Occipital lobe (tissue), 3 donors: ENCODE measurements at places on chromosomes 5 and 9. TPM values are rescaled to one million over a fixed set of nuclear protein-coding genes. Genes with fewer than 3 reads are reported as not detected.
A peak's percentile ranks its signal among the peaks of the same experiment; 100 is the strongest.

DNA sequence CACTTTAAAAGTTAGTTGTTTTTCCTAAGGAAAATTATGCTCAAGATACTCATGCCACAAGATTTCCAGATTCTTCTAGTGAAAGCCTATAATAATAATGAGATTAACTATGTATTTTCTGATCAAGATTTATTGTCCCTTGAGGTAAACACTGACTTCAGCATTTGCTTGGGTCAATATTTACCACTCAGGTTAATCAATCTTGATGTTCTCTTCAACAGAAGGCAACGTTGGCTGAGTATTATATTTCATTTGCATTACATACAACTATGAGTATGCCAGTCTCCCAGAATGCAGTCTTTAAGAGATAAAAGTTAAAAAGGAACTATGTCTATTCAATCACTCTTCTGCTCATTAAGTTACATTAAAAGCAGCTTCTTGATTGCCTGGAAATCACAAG, 115.6 kb downstream of the GPR21 start:
- no peak for DNase-seq

- no peak for DNase-seq
Measured at GRCh38 chr9:19689328-19690101, 99.3 kb downstream of the SLC24A2 start.

TMEM174 gene
- not detected for total RNA-seq

DNA sequence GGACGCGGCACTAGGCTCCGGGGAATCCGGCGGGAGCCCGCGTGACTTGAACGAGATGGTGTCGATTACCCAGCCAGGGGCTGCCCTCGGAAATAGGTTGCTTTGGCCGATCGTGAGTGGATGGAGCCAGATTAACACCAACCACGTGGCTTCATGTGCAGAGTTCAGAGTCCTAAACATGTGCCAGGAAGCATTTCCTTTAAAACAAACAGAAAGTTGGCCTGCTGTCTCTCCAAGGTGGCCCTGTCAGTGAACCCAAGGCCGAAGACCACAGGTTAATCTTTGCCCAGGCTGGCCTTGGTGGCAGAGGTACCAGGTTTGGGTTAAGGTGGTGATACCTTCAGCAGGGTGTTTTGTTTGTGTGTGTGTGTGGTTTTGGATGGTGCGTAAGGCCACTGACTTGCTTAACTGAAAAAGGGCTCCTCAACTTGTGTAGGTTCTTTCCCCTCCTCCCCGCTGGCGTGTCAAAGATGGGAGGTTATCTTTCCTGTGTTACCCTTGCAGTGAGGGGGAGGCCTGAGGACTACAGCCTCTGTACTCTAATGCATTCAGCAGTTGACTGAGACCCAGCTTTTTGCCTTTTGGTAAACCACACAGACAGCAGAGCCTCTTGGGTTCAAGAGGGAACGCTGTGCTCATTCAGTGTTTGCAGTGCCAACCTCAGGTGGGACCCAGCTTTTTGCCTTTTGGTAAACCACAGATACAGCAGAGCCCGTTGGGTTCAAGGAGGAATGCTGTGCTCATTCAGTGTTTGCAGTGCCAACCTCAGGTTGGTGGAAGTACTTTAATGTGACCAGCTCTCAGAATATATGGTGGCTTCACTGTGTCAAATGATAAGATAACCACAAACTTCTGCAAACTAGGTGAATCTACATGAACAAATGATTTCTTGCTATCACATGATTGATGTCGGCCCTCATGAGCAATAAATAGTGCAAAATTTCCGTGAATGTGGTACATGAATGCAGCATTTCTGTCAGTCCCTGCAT, 1.4 kb downstream of the IQGAP2 start:
- DNase-seq: no peak

DNA sequence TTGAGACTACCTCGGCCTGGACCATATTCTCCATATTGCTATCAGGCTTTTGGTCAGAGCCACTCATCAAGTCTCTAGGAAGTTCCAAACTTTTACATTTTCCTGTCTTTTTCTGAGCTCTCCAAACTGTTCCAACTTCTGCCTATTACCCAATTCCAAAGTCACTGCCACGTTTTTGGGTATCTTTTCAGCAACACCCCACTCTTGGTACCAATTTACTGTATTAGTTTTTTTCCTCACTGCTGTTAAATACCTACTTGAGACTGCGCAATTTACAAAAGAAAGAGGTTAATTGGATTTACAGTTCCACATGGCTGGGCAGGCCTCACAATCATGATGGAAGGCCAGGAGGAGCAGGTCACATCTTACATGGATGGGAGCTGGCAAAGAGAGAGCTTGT, 507.8 kb upstream of the ZNF608 start:
- no peak for DNase-seq

- DNase-seq: no peak
Measured at GRCh38 chr5:29758986-29759421, 1434.5 kb upstream of the CDH6 start.

DNA sequence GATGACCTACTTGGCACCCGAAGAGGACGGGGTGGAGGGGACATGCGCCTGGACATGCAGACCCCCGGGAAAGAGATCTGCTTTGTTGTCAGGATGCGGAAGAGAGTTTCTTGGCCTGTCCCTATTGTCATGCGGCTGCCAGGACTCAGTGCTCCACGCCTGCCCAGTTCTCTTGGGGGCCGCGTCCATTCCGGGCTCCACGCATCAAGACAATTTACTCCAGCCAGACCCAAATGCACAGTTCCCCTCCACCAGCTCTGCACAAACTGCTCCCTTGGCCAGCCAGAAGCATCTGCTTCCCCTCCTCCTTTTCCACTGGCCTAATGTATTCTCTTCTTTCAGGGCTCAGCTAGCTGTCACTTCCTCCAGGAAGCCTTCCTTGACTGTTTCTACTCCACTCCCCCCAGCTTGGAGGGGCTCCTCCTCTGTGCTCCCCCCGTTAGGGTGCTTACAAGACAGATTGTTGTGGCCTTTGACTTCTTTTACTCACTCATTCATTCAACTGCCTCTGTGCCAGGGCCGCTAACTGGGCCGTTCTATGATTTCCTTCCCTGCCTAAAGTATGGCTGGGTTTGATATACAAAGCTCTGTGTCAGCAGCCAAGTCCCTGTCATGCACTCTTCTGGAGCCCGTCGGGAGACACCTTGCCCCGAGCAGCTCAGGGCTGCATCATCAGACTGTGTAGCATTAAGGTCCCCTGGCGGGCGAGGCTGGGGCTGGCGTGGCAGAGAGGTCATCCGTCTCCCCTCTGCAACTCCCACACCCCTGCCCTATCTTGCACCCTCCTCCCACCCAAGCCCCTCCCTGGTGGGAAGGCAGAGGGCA, 6.6 kb downstream of the FIBCD1 start:
- DNase-seq: no peak

CREB3 gene
- 22.9 TPM for total RNA-seq

DNA sequence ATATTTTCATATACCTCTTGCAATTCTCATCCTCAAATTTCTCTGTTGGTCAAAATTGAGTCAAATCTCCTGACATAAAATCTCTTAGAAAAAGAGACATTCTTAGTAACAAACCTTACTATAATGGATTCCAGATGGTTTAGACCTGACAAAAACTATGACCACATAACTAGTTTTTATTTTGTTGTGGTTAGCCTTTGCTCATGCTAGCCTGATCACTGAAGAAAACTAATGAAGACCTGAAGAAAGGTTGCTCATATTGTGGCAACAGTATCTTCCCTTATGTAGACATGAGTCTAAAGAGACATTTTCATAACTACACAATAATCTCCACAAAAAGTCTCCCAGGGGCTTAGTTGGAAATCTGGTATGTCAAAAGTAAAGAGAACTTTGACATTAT, 274.1 kb upstream of the TMEM161B start:
- no peak for DNase-seq

CTXN3 gene
- total RNA-seq: 1.1 TPM

DNA sequence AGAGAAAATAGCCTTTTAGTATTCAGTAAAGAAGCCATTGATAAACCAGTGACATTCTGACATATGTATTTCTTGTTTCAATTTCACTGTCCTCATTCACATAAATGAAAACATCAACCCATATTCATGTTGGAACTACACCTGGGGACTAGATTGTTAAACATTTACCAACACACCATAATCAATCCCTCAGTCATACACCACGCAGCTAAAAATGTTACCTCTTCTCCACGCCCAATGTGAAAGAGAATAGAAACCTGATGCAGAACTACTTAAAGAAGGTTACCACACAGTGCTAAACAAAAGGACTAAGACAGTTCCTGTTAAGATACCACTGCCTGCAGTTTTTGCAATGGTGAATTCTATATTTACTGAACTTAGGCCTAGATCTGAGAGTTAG, 518.9 kb downstream of the PRELID2 start:
- no peak for DNase-seq

GRCh38 chr9:128742401-128742800, 18.5 kb upstream of the ZDHHC12 start:
- no peak for DNase-seq

DNA sequence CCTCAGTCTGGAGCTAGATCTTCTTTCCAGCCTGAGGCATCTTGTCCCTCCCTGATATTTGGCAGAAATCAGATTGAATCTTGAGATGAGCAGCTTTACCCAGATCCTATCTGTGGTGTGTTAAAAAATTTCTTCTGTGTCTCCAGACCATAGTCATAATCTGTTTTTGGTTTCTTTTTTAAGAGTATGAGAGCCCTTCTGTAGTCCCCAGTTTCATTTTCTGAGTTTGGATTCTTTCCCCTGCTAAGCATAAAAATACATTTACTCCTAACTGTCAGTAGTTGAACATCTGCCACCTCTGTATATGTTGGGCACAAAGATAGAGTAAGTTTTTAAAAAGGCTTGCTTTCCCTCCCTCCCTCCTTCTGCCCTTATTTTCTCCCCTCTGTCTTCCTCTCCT, 137.7 kb downstream of the CNTLN start:
- no peak for DNase-seq

TLX3 gene
- not detected for total RNA-seq

PCDHA6 gene
- total RNA-seq: 24.8 TPM

GRCh38 chr5:160399402-160400353, at the start of gene FAM200C:
Gene FAM200C, minus strand, starts transcription at chr5:160400054. Its CDS starts 4,564 bp downstream, at chr5:160395490.
- DNase-seq: peak; percentile 88
